GM13977 (cell line): ENCODE measurements at places on chromosomes 3 and 15.

- DNase-seq, result no peak
Measured at GRCh38 chr3:38713121-38713520, 63.6 kb upstream of the SCN5A start.

DNA sequence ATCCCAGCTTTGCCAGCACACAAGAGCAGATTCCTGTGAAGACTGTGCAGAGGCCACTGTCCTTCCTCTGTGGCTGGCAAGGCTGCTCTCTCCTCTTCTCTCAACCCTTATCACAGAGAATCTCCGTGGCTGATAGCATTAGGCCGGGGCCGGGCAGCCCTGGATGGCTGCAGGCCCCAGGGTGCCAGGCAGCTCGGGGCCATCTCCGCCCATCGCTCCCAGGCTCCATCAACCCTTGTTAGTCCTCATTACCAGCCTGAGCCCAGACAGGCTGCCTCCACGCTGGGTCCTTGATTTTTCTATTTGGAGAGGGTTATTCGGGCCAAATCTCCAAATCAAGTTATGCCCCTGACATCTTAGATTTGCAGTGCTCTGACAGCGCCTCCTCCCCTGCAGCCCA is 39.1 kb downstream of the MRPL46 start:
- DNase-seq, result no peak

DNA sequence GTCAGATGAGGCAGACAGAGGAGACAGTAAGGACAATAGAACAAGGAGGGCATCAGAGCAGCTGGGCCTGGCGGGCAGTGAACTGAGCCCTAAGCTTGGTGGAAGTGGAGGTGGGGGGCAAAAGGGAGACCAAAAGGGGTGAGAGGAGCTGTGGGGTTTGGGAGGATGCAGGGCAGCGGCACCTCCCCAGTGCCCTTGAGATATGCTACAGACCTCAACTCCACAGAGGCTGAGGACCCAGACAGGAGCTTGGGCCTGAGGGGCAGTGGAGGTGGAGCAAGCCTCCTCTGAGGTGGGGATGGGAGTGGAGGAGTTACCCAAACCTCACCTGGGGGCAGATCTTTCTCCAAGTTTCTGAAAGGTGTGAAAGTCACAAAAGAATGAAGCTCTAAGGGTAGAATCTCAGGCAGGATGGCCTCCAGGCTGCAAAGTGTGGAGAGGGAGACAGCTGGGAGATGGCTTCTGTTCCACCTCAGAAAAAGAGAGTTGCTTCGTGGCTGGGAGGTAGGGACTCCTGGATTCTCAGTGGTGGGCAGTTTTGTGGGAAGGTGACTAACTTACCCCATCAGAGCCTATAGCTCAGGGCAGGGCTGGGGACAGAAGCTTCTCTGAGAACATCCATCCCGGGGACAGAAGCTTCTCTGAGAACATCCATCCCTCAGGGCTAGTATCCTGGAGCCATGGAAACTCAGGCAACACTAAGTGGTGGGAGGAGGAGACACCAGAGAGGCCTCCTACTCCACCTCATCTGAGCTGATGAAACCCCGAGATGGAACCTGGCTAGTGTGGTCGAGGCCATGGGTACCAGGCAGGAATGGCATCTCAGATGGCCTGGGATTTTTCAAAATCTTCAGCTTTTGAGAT is 2.3 kb upstream of the CLK3 start:
- DNase-seq, result no peak

DNA sequence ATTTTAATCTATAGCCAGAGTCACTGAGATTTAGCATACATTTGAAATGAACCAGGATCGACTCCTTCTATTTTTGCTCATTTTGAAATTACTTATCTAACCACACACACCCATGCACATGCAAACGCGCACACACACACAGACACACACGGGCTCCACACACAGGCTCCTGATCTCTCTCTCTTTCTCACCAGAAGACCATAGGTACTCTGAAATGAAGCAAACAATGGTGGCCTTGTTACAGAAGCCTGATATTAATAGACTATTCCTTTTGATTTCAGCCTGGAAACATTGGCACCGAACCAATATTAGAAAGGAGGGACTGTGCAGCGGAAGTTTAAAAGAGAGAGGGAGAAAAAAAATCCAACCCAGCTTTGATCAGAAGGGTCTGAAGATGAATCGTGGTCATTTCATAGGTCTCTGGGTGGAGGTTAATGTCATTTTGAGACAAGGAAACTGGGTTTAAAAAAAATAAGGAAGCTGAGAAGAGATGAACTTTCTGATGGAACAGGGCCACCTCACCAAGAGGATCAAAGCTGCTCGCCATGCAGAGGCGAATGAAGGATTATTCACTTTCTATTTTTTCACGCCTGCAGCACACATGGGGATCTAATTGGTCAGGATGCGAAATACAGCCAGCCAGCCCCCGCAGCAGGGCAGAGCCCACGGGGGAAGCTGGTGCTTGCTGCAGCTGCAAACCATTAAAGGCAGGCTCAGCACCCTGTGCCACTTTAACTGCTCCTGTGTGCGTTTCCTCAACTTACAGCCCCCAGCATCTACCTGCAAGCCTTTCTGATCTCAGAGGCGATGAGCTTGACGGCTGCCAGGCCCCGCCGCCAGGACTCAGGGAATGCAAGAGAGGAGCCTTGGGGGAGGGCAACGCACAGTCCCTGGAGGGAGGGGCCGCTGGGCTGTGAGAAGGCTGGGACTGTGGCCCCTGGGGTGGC is 88.8 kb downstream of the HES1 start:
- DNase-seq, result no peak

- no peak for DNase-seq
Measured at GRCh38 chr3:111864821-111865656, 6.0 kb downstream of the PHLDB2 start.

GRCh38 chr3:3503411-3503810 is 295.8 kb upstream of the LRRN1 start:
- no peak for DNase-seq

- no peak for DNase-seq
Measured at GRCh38 chr3:127461286-127461910, 129.1 kb downstream of the TPRA1 start.

DNA sequence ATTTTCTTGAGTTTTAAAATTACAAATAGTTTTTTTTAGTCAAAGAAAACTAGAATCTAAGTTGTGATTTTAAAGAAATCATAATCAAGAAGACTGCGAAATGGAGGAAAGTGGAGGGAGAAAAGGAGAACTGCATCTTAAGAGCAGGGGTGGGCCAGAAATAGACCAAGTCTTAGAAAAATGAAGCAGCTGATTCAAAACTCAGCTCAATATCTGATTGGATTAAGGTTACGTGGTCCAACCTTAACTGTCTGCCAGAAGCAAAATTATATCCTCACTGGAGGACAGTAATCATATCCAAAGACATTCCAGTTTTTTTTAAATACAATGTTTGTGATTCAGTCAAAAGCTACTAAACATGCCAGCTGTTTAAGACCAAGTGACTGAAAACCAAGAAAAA is 41.4 kb downstream of the CHSY1 start:
- DNase-seq, result no peak

DNA sequence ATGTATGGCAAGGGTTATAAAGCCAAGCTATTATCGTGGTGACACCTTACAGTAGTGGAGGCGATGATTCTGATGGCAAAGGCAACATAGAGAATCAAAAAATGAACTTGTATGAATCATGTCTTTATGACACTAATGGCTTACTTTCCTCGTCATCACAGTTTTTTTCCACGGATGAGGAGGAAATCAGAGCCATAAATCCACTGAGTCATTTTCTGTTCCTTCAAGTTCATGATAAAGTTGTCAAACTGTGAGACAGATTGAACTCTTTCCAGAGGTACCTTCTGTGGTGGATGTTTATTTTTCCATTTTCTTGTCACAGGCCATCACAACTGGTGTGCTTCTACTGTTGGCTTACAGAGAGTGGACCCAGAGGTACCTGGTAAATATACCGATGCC is 8.5 kb downstream of the TMEM212 start:
- DNase-seq, result no peak

GRCh38 chr15:98720031-98720430 is 71.7 kb downstream of the IGF1R start:
- DNase-seq, result no peak

- no peak for DNase-seq
Measured at GRCh38 chr15:42456971-42457370, 34.0 kb downstream of the ZNF106 start.

DNA sequence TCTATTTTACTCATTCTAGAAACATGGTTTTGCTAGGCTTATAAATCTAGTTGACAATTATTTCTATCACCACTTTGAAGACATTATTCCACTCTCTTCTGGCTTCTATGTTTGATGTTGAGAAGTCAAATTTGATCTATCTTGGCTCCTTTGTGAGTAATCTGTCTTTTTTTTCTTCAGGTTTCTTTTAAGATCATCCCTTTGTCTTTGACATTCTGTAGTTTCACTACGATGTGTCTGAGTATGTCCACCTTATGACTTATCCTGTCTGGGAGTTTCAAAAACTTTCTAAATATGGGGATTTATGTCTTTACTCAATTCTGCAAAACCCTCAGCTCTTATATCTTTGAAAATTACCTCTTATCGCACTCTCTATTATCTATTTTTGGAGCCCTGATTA is 41.0 kb upstream of the TMEM158 start:
- DNase-seq, result no peak

GRCh38 chr15:41505776-41506175 is 7.9 kb downstream of the LTK start:
- no peak for DNase-seq

- DNase-seq, result peak; percentile 68
Measured at GRCh38 chr3:99505646-99506269, 132.6 kb upstream of the COL8A1 start.

GRCh38 chr15:44729408-44730127 is 6.8 kb upstream of the TRIM69 start:
- no peak for DNase-seq

GRCh38 chr3:195241592-195242355 is 29.2 kb downstream of the XXYLT1 start:
- DNase-seq, result no peak

DNA sequence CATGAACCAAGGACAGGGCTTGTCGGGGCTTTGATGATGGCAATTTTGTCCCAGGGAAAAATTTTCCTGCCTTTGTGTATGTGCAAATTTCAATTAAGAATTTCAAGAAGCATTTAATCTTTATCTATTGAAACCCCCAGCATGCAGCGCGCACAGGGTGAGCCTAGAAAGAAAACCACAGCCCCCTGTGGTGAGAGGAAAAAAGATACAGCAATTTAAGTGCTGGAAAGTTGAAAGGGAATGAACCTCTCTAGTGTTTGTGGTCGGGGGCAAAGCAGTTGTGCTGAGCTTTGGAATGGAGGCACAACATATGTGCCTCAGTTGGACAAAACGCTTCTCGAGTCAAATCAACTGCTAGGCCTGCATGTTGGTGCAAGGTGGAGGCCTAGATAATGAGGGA is 111.8 kb upstream of the C15orf61 start:
- DNase-seq, result no peak

DNA sequence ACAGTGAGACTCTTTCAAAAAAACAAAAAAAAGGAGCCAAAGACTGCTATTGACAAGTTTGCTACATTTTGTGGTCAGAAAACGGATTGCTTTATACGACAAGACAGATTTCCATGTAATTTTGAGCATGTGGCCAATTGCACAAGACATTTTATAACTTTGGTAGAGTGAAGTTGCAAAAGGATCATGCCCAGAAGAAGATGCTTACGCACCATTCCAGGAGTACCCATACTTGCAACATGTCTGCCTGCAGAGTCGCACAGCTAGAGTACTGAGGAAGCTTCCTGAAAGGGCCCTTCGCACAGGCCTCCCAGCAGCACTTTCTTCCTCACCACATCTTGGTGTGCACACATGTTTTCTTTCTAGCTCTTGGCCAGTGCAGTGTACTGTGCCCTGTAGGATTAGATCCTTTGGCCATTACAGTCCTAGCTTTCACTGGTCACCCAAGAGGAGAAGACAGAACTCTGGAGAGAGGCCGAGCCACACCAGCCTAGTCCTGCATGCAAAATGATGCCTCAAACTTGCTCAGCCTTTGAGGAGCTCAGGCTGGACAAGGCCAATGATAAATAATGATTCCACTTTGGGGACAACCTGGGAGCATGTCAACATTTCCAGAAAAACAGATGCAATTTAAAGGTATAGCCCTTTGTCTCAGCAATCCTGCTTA is 11.7 kb downstream of the CHDH start:
- DNase-seq, result no peak

DNA sequence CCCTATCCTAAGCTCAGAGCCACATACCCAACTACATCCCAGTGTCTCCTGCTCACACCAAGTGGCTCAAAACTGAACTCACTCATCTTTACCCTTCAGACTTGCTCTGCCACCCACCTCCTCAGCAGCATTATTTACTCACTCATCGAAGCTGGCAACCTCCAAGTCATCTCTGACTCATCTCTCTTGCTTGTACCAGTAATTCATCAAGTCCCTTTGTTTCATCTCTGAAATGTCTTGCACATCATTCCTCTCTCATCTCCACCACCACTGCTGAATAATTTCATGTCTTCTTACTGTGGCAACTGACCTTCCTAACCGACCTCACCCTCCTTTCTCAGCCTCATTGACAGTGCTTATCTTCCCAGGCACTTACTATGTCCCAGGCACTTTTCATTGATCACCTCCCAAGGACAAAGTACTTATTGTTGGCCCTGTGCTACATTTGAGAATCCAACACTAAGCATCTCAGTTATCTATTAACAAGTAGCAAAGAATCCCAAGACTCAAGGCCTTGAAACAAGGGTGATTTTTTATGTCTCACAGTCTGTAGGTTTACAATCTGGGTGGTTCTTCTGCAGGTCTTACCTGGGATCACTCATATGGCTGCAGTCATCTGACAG is 82.0 kb downstream of the MRPL46 start:
- no peak for DNase-seq

DNA sequence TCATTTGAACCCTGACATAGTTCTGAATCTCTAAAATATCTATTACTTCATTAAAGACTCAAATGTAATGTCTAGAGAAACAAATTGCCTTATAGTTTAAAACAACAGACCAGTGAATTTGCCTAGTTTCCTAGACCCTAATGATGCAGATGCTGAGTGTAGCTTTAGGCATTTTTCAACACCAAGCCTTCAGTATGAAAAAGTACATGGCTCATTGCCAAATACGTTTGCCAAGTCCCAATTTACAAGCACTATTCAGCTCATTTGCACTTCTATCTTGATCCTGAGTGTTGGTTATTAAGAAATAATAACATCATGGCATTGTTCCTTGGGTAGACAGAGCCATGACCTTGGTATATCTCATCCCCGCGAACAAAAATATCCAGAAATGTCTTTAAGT is 46.8 kb downstream of the EOMES start:
- no peak for DNase-seq
